ENCODE measurements at places on chromosomes 11 and 22.

- no peak for DNase-seq
These were observed 69.1 kb upstream of the PARVG start for GRCh38 chr22:44111562-44112155.

DNA sequence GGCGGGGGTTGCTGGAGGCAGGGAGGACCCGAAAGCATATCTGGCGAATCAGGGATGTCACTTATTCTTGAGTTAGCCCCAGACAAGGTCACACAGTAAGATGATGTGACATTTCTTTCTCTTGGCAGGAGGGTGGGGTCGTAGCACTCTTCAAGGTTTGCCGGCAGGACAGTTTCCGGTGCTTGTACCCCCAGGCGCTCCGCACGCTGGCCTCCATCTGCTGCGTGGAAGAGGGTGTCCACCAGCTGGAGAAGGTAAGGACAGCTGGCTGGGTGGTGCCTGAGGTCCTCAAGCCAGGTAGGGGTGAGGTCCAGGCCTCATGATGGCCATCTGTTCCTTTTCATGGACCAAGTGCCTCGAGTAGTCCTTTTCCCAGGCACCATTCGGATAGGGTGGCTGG lies 86.0 kb downstream of the INSC start:
- DNase-seq = no peak

DNA sequence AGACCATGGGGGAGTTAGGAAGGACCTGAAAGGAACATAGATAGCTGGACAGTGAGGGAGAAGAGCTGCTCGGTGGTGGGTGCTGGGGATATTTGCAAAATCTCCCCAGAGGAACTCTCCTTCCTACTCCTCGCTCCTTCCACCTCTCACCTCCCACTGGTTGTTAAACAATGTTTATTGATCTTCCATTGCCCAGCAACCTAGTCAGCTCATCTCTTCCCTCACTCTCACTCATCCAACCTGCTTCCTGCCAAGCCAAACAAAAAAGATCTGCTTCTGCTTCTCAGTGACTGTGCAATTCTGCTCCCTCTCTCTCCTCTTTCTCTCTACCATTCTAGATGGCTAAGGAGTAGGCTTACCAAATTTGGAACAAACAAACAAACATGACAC lies 115.0 kb downstream of the SLC1A2 start:
- no peak for DNase-seq

- DNase-seq = no peak
These were observed 77.8 kb downstream of the BBOX1 start for GRCh38 chr11:27118371-27118770.

GRCh38 chr22:46824344-46824909 lies 62.0 kb downstream of the TBC1D22A start:
- no peak for DNase-seq

DNA sequence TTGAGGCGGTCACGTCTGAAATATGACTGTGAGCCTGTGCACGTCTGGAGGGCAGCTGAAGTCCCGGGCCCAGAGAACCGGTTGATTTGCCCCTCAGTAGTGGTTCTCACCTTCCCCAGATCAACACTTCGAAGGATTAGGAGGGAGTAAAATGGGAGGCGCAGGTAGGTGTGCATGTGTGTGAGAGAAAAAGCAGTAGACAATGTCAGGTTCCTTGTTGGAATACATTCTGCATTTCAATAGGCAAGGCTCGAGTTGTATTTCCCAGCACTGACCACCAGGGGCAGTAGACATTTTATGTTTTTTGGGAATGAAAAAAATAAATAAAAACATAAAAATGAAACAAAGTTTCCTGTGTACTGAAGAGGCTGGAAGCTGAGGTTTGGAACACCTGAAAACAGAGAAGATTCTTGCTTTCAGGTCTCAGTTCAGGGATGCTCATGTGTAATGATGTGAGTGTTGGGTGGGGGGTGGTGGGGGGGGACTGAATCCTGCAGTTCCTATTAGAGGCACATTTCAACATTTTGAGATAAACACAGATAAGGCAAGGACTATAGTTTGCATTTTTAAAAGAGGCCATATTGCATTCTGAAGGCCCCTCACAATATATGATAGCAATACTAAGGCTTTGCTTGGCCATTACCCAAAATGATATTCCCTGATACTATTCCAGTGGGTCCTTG lies 333.9 kb downstream of the CADM1 start:
- no peak for DNase-seq

DNA sequence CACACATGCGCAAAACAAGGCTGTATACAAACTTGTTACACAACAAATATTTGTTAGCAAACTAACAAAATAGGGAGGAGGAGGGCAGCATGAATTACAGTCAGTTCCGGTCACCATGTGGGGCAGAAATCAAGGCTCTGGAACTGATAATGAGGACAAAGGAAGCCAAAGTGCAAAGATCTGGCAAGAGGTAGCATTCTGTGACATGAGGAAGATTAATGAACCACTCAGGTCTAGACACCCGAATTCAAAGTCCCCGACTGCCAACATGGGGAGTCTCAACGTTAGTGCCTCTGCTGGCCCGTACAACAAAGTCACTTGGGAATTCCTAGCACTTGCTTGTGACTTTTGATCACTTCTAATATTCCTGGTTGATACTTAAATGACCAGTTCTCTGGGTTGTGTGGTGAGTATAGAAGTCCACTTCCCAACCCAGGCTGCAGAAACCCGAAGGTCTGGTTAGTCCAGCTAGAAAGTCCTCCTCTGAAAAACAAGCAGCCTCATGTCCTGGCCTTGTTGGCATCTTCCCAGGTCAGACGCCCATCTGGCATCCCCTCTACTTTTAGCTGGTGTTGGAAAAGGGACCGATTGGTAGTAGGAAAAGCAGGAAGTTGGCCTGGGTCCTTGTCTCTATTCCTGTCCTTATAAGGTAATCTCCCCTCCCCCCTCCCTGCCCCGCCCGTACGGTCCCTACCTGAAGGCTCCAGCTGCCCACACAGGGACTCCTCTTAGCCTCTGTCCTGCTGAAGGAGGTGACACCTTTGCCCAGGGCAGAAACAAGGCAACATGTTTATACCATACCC lies 1.6 kb downstream of the SUN2 start:
- DNase-seq = no peak

DNA sequence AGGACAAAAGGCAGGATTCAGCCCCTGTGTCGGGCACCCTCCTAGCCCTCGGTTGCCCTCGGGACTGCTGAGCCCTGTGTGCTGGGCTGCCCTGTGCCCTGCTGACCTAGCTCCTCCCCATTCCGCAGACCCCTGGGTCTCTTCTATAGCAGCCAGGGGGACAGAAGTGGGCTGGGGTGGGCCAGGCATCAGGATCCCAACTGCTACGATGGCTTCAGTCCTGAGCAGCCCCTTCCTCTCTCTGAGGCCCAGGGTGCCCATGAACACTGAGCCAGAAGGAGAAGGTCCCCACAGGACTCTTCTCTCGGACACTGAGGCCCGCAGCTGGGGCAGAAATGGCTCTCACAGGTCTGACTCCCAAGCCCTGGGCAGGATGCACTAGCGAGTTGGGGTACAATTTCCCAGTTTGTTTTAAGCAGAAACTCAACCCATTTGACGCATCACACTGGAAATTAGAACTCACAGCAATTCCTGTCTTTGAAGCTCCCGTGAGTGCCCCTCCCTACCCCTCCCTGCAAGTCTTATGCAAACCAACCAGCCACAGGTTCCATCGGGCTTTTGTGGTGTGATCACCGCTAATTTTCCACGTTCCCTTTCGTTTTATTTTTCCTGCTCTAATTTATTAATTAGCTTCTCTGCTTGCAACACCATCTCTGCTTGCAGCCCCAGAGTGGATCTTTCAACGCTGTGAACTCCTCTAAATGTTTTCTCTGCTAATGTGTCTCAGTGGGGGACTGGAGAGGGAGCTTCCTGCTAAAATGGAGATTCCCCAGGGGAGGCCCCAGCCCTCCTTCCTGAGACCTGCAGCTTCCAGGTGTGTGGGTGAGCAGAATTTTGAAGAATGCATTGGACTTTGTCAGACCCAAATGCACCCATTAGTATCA lies 56.7 kb downstream of the PHF21B start:
- DNase-seq = no peak

DNA sequence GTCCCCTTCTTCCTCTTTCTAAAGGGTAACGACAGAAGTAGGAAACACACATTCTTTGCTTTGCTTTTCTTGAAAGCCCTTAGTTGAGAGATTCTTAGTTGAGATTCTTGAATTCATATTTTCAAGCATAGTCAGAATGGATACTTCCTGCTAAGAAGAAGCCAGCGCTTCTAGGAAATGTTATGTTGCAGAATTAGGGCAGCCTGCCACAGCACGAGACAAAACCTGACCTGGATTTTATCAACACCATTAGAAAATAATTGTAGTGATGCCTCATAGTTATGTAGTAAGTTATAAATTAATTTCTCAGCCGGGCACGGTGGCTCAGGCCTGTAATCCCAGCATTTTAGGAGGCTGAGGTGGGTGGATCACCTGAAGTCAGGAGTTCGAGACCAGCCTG lies 37.9 kb upstream of the NUP160 start:
- no peak for DNase-seq

DNA sequence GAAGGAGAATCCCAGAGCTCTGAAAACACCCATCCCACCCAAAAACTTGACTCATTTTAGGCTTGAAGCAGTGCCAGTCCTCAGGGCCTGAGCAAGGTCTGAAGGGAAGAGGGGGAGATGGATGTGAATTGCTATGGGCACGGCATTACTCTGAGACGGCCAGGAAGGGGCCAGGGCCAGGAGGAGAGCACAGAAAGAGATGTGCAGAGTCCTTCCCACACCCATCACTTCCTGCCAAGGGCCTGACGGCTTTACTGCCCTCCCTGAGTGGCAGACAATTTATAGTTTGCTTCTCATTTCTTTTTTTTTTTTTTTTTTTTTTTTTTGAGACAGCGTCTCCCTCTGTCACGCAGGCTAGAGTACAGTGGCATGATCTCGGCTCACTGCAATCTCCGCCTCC lies 22.5 kb downstream of the TAB1 start:
- DNase-seq = no peak

GRCh38 chr11:77204754-77205466 lies 76.9 kb downstream of the MYO7A start:
- no peak for DNase-seq

All from stimulated activated CD4-positive, alpha-beta T cell treated with anti-CD3 and anti-CD28 coated beads, Interleukin-1b, Interleukin-23, amount 100 ng/mL, for 1 hour (primary cell).